ENCODE measurements at places on chromosomes 5 and 9.

- no peak for DNase-seq
Measured at GRCh38 chr5:72447751-72448150, 59.5 kb downstream of the ZNF366 start.

DNA sequence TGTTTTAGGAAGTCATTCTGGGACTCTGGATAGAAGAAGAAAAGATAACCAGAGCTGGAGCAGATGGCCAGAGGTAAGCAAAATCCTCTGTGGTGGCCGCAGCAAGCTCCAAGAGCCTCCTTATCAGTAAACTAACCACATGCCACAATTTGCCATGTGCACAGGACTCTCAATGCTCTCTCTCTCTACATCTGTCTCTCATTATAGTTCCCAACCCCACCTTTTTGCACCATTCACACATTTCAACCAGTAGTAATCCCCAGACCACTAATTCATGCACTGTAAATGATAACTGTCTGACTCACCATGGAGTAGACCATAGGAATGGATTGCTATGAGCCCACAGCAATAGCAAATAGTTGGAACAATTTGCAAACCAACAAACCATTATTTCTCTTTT, 526.1 kb downstream of the TLR4 start:
- no peak for DNase-seq

DNA sequence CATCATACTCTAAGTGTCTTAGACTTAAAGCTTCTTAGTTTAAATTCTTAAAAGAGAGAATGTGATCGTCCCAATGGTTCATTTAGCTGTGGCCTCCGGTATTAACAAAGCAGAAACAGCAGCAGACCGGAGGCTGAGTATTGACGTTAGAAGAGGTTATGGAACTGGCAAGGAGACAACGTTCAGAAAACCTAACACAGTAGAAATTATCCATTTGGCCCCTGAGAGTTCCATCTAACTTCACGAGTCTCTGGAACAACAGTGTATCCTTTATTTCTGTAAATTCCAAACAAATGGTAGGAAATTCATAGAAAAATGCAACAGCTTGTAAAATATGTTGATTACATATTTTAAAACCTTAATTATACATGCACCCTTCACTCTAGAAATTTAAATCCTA, 107.3 kb upstream of the PTGER4 start:
- no peak for DNase-seq

GRCh38 chr5:135866016-135866415, 29.6 kb downstream of the IL9 start:
- no peak for DNase-seq

GRCh38 chr5:19498852-19499251, 489.1 kb downstream of the CDH18 start:
- DNase-seq, result no peak

- no peak for DNase-seq
Measured at GRCh38 chr5:97929383-97929782, 746.3 kb upstream of the RIOK2 start.

- no peak for DNase-seq
Measured at GRCh38 chr5:169607882-169608281, 24.3 kb downstream of the SPDL1 start.

Measured in Ammon's horn (tissue), 1 donor.